ENCODE measurements at places on chromosomes 5 and 9.
A peak's percentile ranks its signal among the peaks of the same experiment; 100 is the strongest.

- DNase-seq = no peak
These were observed 1011.5 kb upstream of the ACO1 start for GRCh38 chr9:31372799-31373587.

DNA sequence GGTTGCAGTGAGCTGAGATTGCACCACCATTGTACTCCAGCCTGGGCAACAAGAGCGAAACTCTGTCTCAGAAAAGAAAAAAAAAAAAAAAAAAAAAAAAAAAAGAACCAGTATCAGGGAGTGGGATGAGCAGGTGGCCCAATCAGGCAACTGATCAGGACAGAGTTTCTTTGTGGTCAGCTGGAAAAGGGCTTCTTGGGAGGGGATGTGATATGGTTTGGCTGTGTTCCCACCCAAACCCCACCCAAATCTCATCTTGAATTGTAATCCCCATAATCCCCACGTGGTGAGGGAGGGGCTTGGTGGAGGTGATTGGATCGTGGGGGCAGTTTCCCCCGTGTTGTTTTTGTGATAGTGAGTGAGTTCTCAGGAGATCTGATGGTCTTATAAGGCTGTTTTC lies 4.7 kb upstream of the GCNT1 start:
- no peak for DNase-seq

DNA sequence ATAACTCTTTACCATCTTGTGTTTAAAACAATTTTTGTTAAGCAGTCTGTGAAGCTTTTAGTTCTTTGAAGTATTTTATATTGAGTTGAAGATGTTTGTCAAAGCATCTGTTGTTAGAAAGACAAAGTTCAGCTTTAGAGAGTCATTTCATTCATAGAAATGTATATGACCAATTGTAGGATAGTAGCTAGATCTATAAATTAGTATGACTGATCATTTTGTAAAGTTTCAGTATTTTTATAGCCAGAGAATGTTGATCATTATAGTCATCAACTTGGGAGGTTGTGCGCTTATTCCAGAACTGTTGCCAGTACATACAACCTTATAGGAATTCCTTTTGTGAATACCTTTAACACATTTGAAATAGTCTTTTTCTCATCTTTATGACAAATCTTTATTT lies 5.2 kb downstream of the NIPBL start:
- no peak for DNase-seq

GRCh38 chr5:102959055-102959454 lies 160.9 kb downstream of the GIN1 start:
- DNase-seq = no peak

GRCh38 chr9:100028201-100028784 lies 70.5 kb downstream of the ERP44 start:
- DNase-seq = peak; percentile 29

GRCh38 chr5:112706446-112707016 lies 31.2 kb upstream of the APC start:
- no peak for DNase-seq

GRCh38 chr9:21579743-21580142 lies 97.6 kb upstream of the IFNE start:
- DNase-seq = no peak

DNA sequence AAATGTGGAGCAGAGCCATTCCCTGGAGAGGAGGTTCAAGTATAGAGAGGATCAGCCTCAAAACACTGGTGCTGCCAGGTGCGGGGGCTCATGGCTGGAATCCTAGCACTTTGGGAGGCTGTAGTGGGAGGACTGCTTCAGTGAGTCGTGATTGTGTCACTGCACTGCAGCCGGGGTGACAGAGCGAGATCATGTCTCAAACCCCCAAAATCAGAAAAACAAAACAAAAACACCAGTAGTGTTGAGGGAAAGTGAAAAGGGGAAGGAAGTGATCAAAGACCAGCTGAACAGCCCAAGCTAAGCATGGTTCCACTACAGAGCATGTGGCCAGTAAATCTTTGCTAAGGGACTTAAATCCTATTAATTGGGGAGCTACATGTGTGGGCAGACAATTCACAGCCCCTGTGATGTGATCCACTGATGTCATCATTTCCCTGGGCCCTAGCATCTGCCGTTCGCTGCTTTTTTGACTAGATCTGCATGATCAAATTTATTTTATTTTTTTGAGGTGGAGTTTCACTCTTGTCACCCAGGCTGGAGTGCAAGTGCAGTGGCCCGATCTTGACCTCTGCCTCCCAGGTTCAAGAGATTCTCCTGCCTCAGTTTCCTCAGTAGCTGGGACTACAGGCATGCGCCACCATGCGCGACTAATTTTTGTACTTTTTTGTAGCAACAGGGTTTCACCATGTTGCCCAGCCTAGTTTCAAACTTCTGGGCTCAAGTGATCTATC lies 2.7 kb upstream of the PCBD2 start:
- no peak for DNase-seq

- no peak for DNase-seq
These were observed 7.9 kb downstream of the ELOVL7 start for GRCh38 chr5:60836131-60836530.

DNA sequence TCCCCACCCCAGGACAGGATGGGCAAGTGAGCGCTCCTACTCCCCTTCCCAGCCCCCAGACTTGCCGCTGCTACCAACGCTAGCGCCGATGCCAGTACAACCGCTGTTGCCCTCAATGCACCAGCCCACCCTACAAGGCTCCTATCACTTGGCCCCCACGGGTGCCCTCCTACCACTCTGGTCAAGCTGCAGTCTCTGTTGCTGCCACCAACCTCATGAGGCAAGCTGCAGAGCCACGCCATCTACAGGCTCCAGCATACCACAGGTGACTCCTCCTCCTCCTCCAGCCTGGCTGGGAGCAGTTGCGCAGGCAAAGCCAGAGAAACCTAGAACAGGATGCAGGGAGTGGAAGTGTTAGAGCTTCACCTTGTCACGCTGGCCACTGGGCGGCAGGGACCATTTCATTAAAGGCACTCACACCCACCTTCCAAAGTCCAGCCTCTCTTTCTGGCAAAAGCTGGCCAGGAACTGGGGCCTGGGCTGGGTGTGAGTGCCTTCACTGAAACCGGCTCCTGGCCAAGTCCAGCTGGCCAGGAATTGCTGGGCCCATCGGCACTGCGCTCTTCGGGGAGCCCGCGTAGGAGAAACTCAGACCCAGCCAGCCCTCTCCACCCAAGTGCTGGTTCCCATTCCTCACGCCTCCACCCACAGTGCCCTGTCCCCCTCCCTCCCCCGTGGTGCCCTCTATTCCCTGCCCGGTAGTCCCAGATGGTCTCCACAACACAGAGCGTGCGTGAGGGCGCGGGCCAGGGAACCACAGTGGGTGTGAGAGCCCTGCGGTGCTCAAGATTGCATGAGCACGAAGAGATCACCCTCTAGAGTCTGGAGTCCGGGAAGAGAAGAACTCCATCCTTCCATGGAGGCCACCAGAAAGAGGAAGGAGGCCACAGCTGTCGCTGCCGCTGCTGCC lies 1.6 kb upstream of the PCAT7 start:
- no peak for DNase-seq

GRCh38 chr5:57666582-57666981 lies 184.0 kb upstream of the ACTBL2 start:
- no peak for DNase-seq

DNA sequence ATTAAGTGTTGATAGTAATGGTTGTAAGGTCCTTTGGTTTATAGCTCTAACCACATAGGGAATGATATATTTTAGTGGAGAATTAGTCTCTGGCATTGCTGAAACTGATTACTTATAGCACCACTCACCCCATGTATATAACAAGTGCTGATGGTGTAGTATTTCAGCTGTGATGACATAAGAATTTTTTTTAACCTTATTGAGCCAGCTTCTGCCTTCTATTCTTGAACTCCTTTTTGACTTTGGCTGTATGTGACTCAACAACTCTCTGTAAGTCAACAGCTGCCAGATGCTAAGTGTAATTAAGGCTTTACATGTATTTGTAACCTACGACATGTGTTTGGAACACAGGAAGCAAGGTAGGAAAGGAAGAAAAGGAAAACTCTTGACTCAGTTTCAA lies 929.6 kb upstream of the WWC1 start:
- no peak for DNase-seq

DNA sequence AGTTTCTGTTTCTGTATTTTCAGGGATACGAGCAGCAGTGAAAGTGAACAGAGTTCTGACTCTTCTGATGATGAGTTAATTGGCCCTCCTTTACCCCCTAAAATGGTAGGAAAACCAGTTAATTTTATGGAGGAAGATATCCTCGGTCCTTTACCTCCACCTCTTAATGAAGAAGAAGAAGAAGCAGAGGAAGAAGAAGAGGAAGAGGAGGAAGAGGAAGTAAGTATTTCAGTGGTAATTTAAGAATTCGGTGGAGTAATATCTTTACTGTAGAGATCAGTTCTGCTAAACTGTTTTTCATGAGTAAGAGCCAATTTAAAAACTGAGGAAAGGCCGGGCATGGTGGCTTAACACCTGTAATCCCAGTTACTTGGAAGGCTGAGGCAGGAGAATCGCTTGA lies 17.2 kb downstream of the WDR70 start:
- DNase-seq = no peak

- no peak for DNase-seq
These were observed 13.3 kb downstream of the ANXA6 start for GRCh38 chr5:151144275-151144674.

DNA sequence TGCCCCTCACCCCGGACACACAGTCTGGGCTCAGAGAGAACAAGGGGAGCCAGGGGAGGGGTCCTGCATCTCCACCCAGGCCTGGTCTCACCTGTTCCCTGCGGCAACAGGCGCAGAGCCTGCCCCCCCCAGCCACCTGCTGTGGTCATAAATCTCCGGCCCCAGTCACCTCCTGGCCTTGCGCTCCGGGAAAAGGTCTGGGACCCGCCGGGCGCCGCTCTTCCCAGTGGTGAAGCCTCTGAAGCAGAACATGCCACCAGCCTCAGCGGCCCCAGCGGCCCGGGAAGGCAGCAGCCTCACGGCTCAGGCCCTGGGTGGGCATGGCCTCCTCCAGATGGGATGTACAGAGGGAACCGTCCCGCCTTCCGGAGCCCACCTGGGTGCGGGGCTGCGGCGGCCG lies 20.6 kb downstream of the NOTCH1 start:
- DNase-seq = no peak

GRCh38 chr5:34530637-34531036 lies 125.5 kb upstream of the RAI14 start:
- no peak for DNase-seq

DNA sequence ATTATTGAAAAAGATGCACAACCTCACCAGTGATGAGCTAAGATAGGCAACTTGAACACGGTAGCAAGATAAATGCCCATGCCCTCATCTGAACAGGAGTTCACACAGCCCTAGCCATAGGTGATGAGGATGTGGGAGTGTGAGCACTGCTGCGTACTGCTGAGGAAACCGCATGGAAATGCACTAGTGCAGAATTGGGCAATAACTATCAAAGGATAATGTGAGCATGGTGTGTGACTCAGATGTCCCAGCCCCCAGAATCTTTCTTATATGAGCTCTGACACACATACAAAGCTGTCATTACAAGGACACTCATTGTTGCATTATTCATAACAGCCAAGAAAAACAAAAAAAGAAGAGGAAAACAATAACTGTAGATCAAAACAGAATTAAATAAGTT lies 521.2 kb downstream of the IRX1 start:
- DNase-seq = no peak

DNA sequence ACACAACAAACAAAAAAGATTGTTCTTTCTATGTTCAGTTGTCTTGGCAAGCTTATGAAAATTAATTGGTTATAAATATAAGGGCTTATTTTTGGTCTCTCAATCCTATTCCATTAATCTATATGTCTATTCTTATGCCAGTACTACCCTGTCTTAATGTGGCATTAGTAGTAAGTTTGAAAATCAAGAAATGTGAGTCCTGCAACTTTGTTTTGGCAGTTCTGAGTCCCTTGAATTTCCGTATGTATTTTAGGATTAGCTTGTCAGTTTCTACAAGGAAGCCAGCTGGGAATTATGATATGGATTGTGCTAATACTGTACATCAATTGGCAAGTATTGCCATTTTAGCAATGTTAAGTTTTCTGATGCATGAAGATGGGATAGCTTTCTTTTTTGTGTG lies 10.5 kb upstream of the CCDC125 start:
- DNase-seq = no peak

- DNase-seq = no peak
These were observed 402.3 kb upstream of the ADAMTSL1 start for GRCh38 chr9:18071651-18072060.

- no peak for DNase-seq
These were observed 5.2 kb downstream of the DCANP1 start for GRCh38 chr5:135441919-135442318.

DNA sequence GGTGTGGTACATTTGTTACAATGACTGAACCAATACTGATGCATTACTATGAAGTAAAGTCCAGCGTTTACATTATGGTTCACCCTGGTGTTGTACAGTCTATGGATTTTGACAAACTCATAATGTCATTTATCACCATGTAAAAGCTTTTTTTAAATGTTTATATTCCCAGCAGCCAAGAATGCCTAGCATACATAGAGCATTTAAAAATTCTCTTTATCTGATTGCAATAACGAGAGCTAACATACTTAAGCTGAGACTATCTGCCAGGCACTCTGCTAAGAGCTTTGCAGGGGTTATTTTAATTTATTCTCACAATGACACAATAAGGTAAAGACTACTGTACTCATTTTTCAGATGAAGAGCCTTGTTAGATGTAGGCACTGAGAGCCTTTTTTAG lies 24.1 kb downstream of the PRDM6 start:
- DNase-seq = no peak

DNA sequence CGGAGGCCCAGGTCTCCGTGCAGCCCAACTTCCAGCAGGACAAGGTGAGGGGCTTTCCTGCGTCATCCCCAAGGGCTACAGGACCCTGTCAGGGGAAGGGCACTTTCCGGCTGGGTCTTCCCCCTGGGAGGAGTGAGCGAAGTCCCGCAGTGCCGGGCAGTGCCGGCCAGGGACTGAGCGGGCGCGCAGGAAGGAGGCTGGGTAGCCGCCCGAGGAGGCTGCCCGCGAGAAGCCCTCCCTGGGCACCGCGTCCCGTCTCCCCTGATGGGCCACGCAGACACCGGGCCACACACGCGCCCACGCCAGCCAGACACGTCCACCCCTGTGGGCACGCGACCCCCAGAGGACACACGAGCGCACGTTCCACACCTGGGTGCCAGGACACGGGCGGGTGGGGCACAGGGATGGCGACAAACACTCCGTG lies 357 bp downstream of the PTGDS start:
- DNase-seq = no peak

DNA sequence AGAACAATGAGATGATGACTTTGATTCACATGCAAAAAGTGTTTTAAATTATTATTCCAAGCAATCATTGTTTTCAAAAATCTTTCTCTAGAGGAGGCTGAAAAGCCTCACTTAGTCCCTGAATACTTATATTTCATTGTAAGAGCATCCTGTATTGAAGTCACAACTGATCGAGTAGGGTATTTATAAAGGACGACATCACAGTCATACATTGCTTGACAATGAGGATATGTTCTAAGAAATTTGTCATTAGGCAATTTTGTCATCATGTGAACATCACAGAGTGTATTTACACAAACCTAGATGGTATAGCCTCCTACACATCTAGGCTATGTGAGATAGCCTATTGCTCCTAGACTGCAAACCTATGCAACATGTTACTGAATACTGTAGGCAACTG lies 510.4 kb upstream of the RGMB start:
- no peak for DNase-seq

GRCh38 chr5:139273572-139274289 lies 19.8 kb upstream of the MATR3 start:
- peak; percentile 77 for DNase-seq

GRCh38 chr5:153358315-153358976 lies 132.0 kb upstream of the GRIA1 start:
- no peak for DNase-seq

GRCh38 chr9:109600142-109600541 lies 102.0 kb upstream of the PTPN3 start:
- no peak for DNase-seq
